CD4-positive, alpha-beta T cell treated with Interleukin-12 subunit alpha and Interleukin-12 subunit beta, for 1 hour (primary cell): ENCODE measurements at places on chromosomes 2 and 18.

DNA sequence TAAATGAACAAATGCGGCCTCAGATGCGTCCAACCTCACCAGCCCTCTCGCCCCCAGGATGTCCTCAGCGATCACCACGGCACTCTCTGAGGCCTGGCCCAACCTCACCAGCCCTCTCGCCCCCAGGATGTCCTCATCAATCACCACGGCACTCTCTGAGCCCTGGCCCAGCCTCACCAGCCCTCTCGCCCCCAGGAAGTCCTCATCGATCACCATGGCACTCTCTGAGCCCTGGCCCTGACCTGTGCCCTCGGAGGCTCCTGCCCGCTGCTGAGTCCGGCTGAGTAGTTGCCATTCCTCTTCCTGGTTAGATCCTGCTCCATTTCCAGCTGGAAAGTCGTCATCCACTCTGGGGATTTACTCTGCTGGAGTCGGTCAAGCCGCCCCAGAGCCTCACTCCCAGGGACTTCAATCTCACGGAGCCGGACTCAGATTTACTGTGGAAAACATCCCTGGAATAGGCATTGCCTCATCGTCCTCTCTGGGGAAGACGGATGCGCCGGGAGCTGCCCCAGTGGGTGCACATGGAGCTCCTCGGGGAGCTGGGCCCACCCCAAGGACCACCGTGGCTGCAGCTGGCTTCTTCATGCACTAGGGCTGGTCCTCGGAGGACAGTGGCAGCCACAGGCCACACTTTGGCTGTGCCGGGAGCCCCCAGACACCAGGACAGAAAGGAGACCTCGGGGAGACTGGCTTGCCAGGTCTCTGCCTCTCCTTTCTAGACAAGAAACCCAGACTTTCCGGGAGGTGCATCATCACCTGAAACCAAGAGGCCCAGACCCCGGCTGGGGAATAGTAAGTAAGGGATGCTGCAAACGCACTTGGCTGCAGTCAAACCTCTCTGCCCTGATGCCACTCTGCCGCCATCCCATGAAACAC, 230.6 kb downstream of the EIPR1 start:
- no peak for DNase-seq

DNA sequence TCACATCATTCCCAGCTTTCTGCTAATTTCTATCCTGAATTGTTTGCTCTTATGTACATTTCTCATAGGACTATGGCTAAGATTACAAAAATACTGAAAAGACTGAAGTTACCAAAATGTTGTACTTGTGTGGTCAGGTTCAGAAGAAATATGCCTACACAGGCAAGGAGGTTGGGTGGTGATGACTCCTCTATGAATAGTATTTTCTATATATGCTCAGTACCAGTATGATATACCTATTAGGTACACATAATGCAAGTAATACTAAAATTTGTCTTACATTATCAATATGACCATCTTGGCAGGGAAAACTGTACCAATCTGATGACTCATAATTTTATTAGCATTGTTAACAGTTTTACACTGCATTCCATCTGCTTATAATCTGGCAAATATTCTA, 12.2 kb upstream of the ORC2 start:
- no peak for DNase-seq

DNA sequence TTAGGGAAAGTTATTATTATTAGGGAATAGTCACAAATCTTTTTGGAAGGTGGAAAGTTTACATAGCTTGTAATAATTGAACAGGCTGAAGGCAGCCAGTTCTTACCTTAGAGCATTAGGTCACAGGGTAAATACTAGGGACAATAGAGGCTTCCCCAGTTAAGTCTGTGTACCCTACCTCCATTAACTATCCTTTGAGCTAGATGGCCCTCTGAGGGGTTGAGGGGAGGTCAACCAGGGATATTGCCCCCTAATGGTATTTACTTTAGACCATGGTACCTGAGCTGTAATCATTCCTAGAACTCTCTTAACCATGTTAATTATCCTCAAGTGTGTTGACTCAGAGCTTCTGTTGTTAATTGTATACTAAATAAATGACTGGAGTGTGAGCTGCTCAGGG, 120.5 kb upstream of the SCN7A start:
- DNase-seq, result no peak

DNA sequence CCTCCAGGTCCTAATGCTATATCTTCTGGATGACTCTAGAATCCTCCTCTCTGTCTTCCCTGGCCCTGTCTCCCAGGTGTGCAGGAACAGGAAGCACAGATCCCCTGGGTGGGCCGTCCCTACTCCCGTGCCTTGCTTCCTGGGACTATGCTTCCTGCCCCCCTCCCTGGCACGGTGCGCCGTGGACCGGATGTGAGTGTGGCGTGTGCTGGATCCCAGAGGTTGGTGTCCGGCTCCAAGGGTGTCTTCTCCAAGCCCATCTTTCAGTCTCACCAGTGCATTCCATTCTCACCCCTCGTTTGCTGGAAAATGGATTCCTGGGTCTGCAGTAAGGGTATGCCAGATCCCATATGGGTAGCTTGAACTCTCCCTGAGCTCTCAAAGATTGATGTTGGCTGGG, 144.4 kb upstream of the TWIST2 start:
- DNase-seq, result no peak

DNA sequence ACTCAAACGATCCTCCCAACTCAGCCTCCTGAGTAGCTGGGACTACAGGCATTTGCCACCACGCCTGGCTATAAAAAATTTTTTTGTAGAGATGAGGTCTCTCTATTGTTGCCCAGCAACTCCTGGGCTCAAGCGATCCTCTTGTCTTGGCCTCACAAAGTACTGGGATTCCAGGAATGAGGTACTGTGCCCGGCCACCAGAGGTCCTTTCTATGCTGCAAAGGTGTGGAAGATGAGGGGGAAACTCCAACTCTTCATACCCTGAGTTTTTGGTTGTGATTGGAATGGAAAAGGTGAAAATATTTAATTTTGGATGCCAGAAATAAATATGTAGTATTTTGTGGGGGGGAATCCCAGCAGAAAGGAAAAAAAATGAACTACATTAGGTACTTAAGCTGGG, 36.0 kb downstream of the MRPL33 start:
- peak; percentile 7 for DNase-seq

DNA sequence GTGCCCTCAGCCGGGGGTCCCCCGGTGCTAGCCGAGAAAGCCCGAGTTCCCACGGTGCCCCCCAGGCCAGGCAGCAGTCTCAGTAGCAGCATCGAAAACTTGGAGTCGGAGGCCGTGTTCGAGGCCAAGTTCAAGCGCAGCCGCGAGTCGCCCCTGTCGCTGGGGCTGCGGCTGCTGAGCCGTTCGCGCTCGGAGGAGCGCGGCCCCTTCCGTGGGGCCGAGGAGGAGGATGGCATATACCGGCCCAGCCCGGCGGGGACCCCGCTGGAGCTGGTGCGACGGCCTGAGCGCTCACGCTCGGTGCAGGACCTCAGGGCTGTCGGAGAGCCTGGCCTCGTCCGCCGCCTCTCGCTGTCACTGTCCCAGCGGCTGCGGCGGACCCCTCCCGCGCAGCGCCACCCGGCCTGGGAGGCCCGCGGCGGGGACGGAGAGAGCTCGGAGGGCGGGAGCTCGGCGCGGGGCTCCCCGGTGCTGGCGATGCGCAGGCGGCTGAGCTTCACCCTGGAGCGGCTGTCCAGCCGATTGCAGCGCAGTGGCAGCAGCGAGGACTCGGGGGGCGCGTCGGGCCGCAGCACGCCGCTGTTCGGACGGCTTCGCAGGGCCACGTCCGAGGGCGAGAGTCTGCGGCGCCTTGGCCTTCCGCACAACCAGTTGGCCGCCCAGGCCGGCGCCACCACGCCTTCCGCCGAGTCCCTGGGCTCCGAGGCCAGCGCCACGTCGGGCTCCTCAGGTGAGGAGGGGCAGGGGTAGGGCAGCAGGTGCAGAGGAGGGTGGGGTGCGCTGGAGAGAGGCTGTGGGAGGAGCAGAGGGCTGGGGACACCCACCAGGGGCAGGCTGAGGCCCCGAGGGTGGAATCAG, 14.1 kb upstream of the GMPPA start:
- no peak for DNase-seq

- DNase-seq, result no peak
These were observed 508.6 kb downstream of the PARD3B start for GRCh38 chr2:205053827-205054410.

- DNase-seq, result no peak
These were observed 96.4 kb downstream of the MAP3K20 start for GRCh38 chr2:173171924-173172643.

GRCh38 chr2:203796248-203797010, 71.1 kb upstream of the CTLA4 start:
- DNase-seq, result no peak

DNA sequence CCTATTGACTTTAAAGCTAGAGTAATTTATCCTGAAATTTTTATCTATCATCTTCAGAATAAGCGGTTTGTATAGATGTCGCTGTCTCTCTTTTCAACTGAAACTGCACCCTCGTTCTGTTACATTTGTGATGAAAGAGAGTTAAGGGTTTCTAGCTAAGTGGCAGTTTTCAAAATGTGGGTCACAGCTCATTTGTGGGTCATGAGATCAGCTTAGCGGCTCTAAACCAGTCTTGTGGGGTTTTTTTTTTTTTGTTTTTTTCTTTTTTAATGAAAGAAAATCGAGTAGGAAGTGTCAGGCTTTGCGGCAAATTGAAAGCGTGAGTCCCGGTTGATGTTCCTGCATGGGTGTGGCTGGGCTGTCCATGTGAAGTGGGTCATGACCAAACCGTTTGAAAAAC, 31.2 kb downstream of the SALL3 start:
- no peak for DNase-seq

DNA sequence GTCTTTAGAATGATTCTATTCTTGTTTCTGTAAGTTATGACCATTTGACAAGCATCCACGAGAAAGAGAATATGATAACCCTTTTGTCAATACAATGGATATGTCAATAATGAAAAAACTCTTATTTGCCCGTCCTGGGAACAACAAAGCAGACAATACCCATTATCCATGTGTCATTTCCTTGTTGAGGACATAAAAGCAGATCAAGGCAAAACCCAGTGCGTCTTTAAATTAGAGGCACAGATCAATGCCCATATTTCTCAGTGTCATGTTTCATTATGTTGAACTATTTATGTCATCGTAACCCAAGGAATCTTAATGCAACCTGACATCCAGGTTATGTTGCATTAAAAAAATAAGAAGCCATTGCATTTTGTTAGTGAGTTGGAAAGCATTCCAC, 365.0 kb upstream of the CELF4 start:
- DNase-seq, result no peak

- DNase-seq, result no peak
These were observed 36.8 kb upstream of the ERCC3 start for GRCh38 chr2:127330753-127331152.

DNA sequence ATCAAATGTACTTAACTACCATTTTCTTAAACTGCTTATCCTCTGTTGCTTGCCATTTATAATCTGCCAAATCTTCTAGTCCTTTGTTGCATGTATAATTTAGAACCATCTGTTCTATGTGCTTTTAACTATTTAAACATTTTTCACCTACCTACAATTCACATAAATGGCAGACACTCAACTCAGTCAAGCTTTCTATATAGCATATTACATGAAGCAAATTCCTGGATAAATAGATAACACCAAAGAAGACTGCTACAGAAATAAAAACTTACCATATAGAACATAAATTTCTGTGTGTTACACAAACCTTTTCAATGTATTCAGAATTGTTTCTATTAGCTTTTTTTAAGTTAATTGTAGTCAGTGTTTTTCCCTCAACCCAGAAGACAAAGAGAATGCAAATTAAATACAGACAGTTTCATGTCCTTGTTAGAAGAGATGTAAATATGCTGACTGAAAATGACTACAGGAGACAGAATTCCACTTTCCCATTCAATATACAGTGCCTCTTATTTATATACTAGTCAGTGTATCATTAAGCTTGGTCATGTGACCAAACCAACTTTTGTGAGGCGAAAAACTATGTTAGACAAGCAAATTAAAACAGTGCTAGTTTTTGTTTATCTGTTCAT, 2.6 kb downstream of the BAZ2B start:
- DNase-seq, result no peak

GRCh38 chr2:71507476-71507875, 54.1 kb downstream of the DYSF start:
- no peak for DNase-seq

DNA sequence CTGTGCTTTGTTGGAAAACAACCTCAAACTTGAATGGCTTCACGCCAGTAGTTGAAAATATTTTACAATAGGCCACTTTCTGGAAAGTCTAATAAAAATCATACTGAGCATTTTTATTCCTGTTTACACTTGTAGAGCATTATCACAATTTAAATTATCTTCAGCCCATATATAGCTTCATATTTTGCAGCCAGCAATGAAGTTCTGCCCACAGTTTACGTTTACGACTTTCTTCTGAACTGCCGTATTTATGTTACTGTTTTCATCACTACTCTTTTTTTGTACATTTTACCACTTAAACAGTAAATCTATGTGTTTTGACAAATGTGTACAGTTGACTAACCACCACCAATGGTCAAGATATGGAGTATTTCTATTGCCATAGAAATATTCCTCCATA, 86.2 kb downstream of the COPS8 start:
- DNase-seq, result no peak

DNA sequence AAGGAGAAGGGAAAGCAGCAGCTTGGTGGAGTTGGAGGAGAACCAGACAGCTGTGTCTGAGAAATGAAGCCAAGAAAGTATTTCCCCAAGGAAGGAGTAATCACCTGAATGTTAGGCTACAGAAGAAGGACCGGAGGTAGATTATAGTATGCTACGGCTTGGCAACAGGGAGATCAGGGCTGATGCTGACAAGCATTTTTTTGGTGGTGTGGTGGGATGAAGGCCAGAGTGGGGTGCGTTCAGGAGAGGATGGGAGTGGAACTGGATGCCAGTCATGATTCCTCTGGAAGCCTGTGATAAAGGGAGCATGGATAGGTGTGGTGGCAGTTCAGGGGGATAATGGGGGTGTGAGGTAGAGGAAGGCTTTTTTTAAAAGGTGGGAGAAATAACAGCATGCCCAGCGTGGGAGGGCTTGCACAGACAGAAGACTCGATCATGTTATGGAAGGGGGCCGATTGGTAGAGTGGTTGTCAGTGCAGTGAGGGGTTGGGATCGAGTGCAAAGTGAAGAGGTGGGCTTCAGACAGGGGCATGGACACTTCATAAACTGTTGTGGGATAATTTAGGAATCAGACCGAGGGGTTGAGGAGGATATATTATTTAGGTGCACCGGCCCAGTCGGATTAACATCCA, 5.6 kb downstream of the CEP192 start:
- no peak for DNase-seq

- no peak for DNase-seq
These were observed 34.8 kb downstream of the SP110 start for GRCh38 chr2:230184727-230185578.
